ENCODE measurements at places on chromosomes 4 and X. TPM values are rescaled to one million over a fixed set of nuclear protein-coding genes. Genes with fewer than 3 reads are reported as not detected.
A peak's percentile ranks its signal among the peaks of the same experiment; 100 is the strongest.

The KANTR gene
- 5.1 TPM for total RNA-seq

GRCh38 chrX:21398426-21398825, 24.2 kb downstream of the CNKSR2 start:
- no peak for DNase-seq

- no peak for DNase-seq
Measured at GRCh38 chr4:15361529-15361928, 66.3 kb upstream of the C1QTNF7 start.

The BMX gene
- 0.88 TPM for total RNA-seq

DNA sequence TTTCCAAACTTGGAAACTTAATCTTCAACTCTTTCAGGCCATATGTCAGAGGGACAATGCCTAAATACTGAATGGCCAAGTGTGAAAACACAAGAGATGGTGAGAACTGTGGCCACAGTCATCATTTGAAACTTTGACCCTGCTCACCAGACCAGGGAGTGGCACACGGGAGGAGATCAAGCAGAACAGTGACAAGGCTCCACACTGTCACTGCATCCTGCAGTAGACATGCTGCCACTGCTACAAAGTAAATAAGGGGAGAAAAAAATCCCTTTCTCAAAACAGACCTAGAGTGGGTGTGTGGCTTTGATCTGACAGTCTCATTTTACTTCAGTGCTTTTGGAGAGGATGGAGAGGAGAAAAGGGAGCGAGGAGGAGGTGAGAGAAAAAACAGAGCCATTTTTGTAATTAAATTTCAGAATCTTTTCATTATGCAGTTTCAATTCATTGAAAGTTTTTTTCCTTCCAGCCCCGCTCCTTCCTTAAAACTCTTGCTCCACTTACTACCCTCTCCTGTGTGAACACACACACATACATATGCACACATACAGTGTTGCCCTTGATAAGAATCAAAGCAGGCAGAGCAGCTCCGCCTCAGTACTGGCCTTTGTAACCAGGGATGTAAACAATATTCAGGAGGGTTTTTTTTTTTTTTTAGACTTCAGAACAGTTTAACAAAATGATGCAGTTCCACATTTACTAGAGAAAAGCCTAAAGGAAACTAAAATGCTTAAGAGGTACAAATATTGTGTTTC, 34.4 kb downstream of the NEXMIF start:
- no peak for DNase-seq

DNA sequence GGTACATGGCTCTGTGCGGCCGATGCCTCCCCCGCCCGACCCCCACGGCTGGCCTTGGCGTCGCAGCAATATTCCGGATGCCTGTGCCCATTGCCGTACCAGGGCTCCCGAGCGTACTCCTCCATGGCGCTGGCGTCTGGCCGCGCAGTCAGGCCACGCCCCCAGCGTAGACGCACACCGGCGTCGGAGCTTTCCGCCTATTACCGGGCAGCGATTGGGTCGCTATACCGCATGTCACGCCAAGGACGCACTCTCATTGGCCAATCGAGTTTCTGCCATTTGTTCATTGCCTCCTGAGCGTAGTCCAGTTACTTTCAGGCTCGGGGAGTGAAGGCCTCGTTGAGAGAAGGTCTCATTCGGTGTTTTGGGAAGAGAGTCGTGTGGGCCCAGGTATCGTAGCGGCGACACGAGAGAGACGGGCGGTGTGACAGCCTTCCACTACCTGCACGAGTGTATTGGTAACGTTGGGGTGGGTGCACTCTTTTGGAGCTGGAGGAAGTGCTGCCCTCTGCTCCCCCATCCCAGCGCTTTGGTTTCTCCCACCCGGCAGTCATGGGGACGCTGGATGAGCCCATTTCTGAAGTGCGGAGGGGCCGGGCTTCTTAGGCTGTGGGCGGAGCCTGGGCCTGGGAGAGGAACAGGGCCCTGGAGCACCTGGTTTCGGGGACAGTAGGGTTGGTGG, at the start of the genes PQBP1 and TIMM17B:
Gene PQBP1 (plus strand): TSS at position 306 of the 682 bp plus-strand sequence. CDS start 580 bp downstream, outside the sequence.
Gene TIMM17B (minus strand): TSS at position 144 of the 682 bp plus-strand sequence. CDS start 19 bp downstream, at position 125.
- DNase-seq = peak; percentile 90

The CT47A7 gene
- total RNA-seq = not detected

- no peak for DNase-seq
Measured at GRCh38 chr4:88295656-88296055, 11.3 kb upstream of the PPM1K start.

The CNGA1 gene
- total RNA-seq = not detected

The AWAT2 gene
- total RNA-seq = not detected

GRCh38 chr4:140081641-140082390, 72.2 kb downstream of the MAML3 start:
- no peak for DNase-seq

GRCh38 chr4:132823419-132823818, 325.7 kb upstream of the PCDH10 start:
- DNase-seq = no peak

The CHST7 gene
- 22.5 TPM for total RNA-seq

- DNase-seq = no peak
Measured at GRCh38 chrX:98405376-98405775, 1521.7 kb downstream of the RPA4 start.

The PDCL2 gene
- total RNA-seq = not detected

GRCh38 chr4:44100456-44100855, 348.2 kb downstream of the KCTD8 start:
- DNase-seq = no peak

The ZDHHC15 gene
- total RNA-seq = 2.9 TPM

DNA sequence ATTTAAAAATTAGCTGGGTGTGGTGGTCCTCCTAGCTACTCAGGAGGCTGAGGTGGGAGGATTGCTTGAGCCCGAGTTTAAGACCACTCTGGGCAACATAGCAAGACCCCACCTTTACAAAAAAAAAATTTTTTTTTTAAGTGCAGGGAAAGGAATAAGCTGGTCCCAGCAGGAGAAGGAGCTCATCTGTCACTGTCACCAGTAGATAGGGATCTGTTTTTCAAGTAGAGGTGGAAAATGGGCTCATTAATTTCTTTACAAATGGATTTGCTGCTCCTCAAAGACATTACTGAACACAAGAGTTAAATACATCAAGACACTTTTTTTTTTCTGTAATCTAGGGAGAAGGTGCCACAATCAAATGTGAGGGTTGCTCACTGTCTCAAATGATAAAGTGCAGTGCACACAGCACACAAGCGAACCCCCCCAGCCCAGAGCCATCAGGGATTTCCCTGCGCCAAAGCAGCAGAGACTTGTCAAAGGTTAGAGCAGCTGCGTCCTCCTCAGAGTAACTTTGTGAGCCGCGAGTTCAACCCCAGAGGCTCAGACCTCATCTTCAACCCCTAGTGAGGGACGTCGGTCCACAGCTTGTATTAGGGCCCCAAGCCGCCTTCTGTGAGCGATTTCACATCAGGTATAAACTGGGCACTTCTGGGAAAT, 14.3 kb upstream of the MTNR1A start:
- DNase-seq = no peak

DNA sequence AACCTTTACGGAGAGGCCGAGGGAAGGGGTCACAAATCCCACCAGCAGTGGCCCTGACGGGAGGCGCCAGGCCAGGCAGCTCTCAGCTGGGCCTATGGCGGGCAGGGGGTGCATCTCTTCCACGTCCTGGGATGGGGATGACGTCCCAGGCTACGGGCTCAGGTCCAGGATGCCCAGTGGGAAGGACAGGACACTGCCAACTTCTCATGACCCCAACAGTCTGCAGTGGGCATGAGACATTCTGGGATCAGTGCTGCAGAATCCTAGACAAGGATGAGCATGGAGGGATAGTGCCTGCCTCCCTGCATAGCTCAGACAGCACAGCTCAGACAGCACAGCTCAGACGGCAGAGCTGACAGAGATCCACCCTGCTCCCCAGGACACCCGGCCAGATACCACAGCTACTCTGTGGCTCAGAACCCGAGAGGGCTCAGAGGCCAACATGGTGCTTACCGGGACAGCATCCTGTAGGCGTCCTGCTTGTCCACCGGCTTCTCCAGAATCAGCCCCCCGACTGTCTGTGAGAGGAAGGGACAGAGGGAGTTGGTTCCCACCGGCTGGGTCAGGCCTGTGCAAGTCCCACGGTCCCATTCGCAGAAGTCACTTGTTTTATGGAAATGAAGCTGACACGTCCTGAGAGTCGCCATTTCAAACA, 17.3 kb downstream of the ASMTL start:
- DNase-seq = no peak

DNA sequence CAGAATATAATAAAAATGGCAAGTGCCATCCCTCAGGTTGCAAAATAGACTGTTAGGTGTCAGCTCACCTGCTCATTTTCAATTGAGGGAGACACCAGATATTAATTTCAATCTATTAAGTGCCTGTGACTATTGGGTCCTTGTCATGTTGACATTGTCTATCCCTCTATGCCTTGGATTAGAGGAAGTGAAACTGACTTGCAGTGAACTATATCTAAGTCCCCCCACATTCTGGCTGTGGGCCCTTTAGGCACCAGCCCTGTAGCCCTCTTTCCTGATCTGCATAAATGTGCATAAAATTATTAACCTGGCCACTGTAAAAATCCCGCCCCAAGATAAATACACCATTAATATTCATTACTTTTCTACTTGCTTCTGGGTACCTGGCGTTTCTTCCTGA, 293.0 kb upstream of the CLNK start:
- DNase-seq = no peak
